WERI-Rb-1 (cell line): ENCODE measurements at places on chromosomes 3 and 15.

DNA sequence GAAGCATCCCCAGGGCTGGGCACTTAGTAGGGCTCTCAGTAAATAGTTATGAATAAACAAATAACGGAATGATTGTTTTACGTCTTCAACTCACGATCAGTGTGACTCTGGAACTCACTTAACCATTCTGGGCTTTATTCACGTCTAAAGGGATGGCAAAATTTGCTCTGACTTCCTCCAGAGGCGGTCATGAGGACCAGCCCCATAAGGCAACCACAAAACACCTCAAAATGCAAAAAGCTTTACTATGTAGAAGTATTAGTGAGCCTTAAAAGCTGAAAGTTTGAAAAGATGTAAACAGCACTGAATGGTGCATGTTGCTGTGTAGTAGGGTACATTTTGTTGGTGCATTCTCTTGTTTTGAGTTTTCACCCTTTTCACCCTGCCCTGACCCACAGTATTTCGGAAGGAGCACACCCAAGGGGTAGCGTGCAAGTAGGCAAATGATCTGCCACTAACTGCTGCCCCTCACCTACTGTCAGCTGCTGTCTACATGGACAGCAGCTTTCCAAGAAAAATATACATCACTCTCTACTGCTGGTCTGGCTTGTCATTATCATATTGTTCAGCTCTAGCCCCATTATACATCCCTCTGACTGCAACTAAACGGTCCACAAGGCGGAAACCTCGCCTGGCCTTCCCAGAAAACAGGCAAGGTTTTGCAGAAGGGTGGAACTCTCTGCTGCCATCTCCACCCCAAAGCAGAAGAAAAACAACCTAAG is 308.5 kb upstream of the PROK2 start:
- DNase-seq = no peak

DNA sequence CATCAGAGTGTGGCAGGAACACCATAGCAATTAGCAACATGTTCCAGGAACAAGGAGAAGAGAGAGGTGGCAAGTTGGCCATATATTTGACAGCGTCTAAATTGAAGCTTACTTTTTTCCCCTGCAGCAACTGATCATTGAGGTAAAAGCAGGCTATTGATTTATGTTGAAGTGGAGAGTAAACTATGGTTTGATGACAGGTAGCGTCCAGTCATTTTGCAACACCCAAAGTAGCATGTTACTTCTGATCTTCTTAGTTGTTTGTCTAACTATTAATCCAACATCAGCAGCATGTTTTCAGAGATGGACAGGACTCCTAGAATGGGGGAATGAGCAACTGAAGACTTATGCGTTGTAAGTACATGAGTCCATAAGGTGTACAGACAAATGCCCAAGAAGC is 225.8 kb downstream of the ZPLD1 start:
- no peak for DNase-seq

- no peak for DNase-seq
Measured at GRCh38 chr15:43868406-43868805, 41.6 kb downstream of the WDR76 start.

DNA sequence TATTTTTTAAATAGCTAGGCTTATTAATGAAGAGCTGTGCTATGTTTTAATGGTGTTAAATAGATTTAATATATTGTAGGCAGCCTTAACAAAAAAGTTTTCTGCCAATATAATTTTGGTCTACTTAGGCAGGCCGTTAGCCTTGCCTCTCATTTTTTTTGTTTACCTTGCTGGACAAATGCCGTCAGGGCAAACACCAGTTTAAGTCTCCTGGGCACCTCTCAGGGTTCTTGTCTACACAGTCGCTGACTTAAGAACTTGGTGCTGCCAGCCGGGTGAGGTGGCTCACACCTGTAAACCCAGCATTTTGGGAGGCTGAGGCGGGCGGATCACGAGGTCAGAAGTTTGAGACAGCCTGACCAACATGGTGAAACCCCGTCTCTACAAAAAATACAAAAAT is 153.3 kb downstream of the ULK4 start:
- no peak for DNase-seq

- no peak for DNase-seq
Measured at GRCh38 chr3:66860771-66861170, 137.3 kb upstream of the KBTBD8 start.

DNA sequence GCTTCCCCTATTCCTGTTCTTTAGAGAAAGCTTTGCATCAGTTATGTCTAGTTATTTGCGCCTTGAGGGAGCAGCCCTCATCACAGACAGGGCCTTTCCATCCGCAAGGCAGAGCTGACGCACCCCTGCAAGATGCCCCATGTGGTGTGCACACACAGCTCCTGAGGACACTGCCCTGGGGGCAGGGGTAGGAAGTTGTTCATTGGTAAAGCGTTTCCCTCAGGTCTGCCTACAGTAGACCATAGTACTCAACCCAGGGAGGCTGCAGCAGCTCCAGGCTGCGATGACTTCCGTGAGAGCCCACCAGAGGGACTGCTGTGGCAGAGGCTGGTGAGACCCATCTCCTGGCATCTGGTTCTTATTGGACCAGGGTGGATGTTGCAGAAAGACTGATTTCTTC is 55.1 kb upstream of the PLXNA1 start:
- DNase-seq = peak; percentile 19

DNA sequence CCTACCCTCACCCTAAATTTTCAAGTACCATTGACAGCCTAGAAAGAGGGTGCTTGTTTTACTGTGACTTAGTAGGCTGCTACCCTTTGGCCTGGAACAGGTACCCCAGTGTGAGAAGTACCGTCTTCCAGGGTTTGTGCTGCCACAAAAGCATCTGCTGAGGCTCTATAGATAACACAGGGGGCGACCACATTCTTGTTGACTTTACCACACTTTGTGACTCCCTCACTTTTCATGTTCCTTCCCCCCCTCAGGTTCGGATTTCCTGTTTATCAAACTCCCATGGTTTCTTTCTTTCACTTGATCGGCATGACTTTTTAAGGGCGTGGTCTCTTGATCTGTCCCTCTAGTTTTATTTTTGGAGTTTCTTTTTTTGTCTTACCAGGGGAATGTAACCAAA is 23.5 kb downstream of the EXOG start:
- no peak for DNase-seq

- DNase-seq = no peak
Measured at GRCh38 chr3:10149226-10149625, 7.6 kb downstream of the VHL start.

GRCh38 chr3:38827791-38828190 is 11.8 kb upstream of the SCN10A start:
- DNase-seq = no peak

DNA sequence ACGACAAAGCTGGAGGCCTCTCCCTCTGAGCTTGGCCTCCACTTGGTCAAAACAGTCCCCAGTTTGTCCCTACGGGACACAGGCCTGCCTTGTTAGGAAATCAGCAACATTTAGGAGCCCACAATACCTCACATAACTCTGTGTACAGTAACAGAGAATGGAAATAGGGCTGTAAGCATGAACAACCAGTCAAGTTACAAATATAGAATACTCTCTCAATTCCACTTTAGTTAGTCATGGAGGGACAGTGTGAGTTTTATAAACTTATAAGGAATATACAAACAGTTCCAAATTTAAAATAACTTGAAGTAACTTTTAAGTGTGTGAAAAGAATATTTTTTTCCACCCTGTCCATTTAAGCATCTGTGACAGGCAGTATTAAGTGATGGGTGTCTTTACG is 129.4 kb downstream of the PGPEP1L start:
- DNase-seq = no peak

GRCh38 chr3:188000361-188000861 is 153.5 kb upstream of the LPP start:
- DNase-seq = no peak

- DNase-seq = no peak
Measured at GRCh38 chr15:72850833-72851232, 67.3 kb upstream of the ADPGK start.

DNA sequence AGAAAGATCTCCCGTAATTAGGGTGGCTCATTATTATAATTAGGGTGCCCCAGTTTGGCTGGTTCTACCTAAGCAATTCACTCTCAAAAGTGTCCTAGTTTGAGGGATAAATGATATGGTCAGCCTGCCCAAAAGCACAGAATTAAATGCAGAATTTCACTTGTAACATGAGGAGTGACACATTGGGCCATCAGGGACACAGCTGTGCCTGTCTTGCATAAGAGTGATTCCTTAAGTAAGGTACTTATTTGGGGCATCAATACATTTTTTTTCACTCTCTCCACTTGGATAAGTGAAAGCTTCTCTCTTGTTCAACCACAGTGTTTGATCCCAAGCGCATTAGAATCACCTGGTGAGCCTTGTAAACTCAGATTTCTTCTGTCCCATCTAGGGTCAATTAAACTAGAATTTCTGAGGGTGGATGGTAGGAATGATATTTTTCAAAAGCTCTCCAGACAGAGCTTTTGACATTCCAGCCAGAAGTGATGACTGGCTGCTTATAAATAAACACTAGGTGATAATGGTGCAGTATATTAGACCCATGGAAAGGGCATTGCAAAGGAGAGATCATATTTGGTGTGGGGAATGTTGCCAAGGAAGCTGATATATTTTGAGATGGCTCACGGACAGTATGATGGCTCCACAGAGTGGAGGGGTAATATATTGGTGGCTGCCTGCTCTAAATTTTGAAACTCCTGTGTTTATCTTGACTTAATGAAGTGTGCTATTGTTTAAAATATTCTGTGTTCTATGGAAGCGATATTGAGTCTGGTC is 458.1 kb upstream of the RASGRP1 start:
- no peak for DNase-seq

DNA sequence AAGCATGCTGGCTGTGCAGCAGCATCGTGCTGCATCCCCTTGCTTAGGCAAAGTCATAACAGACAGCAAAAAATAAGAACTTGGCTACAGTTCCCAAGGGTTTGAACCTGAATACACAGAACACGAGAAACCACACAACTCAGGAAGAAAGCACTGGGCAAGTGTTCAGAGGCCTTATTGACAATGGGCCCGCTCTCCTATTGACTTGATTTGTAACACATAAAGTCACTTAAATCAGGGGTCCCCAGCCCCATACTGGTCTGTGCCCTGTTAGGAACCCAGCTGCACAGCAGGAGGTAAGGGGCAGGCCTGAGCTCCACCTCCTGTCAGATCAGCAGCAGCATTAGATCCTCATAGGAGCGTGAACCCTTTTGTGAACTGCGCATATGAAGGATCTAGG is 145.1 kb downstream of the LSAMP start:
- peak; percentile 12 for DNase-seq

DNA sequence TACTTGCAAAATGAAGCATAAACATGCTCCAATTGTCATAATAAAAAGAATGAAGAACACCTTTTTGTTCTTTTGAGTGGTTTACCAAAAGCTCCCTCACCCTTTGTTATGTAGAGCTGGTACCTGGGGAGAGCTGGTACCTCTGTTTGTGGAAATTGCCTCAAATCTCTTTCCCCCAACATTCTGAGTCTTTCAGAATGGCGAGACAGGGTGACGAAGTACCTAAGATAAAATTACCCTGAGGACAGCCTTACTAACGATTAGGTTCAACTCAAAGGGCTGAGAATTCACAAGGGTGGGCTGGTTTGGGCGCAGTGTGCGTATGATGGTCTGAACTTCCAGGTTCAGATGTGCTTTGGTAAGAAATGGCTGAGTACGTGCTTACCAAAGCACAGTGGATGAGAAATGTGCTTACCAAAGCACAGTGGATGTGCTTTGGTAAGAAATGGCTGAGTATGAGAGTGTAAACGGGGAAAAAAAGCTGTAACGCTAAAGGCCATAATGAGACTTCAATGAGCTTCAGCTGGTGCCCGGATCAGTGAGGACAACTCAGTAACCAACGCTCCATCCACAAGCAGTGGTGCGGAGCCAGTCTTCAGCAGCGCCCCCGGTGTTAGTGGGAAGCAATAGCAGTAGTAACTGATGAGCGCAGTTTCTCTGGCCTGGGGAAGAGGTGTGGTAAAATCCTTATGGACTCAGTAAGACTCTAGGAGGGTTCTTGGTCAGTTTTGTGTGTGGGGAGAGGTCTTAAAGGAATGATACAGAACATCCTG is 72.3 kb upstream of the LRIG1 start:
- DNase-seq = peak; percentile 77

- DNase-seq = peak; percentile 19
Measured at GRCh38 chr15:70650567-70651302, 112.6 kb downstream of the UACA start.

DNA sequence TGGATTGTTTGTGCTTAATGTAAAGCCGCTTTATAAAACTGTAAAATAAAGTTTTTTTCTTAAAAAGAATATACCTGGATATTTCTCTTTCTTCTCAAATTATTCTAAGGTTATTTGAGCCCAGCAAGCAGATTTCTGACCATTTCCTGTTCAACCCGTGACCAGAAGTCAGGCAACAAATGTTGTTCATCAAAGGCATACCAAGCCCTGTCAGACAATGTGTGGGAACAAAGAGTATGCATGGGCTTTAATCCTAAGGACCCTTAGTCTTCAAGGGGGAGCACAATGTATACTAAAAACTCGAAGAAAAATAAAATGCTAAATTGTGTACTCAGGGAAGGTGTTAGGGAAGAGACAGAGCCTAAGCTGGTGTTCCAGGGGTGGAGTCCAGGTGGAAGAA is 26.6 kb upstream of the PAQR5 start:
- DNase-seq = no peak

- DNase-seq = no peak
Measured at GRCh38 chr3:105512061-105512460, 145.4 kb downstream of the ALCAM start.

DNA sequence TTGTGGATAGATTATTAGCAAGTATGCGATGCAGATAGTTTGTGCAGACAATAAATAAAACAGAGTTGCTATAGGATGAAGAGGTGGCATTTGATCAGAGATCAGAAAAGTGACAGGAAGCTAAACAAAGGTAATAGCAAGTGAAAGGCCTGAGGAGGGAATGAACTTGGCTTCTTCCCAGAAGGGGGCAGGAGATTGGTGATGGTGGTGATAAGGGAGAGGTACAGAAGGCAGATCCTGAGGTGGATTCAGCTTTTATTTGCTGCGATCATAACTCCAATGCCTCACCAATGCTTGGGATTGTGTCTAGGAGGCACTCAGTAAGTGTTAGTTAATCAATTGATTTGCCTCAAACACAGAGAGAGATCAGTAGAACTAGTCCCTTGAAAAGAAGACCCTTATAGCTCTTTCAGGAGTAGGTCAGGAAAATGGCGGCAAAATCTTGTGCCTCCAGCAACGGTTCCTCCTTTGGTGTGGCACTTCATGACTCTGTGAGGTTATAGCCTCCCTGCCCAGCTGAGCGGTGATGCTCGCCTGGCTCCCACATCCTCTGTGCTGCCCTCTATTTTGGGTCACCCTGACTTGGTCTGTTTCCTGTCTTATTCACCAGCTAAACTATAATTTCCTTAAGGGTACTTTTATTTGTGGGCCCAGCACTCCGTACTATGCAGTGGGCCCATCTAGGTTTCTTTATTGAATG is 37.5 kb downstream of the TGFBR2 start:
- no peak for DNase-seq

GRCh38 chr3:184491011-184491576 is 70.5 kb upstream of the EPHB3 start:
- DNase-seq = no peak

DNA sequence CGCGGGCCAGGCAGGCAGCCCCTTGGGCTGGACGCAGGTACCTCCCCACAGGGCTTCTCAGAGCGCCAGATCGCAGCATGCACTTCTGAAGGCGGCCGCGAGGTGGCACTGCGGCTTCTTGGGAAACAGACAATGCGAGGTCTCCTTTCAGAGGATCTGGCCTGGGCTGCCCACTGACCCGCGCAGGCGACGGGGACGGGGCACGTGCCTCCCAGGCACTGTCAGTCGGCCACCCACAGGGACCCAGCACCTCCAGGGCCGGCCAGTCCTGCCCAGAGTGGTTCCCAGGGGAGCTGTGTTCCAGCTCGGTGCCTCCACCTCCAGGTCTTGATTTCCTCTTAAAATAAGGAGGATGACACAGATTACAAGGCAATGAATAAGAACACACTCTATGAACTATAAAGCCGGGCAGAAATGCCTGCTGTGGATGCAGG is 24.4 kb upstream of the TXNRD3 start:
- DNase-seq = peak; percentile 92
